ENCODE measurements at places on chromosomes 4 and X. TPM values are rescaled to one million over a fixed set of nuclear protein-coding genes. Genes with fewer than 3 reads are reported as not detected.

DNA sequence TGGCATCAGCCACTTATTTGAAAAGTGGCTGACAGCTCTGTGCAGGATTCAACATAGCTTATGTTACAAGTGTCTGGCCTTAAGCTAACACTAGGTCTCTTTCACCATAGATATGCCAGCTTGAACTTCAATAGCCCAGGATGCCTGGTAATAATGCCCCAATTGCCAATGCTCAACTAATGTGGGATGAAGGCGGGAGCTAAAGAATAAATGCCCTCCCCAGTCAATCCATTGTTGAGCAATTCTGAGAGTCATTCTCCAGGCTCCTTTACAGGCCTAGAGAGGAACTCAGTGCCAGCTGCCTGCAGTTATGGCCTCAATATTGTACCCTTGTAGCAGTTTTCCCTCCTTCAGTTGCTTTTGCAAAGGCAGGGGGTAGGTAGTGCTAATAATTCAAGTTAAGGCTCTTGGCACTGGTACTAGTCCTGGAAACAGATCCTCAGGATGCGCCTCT is 460.2 kb downstream of the GABRG1 start:
- no peak for DNase-seq

GRCh38 chrX:136021160-136021559 is 35.9 kb downstream of the SLC9A6 start:
- DNase-seq = no peak

GRCh38 chr4:76898385-76898692 is 395 bp upstream of the SOWAHB start:
- no peak for DNase-seq

SLITRK2 gene
- total RNA-seq = 0.12 TPM

PCDH18 gene
- total RNA-seq = 162 TPM

DNA sequence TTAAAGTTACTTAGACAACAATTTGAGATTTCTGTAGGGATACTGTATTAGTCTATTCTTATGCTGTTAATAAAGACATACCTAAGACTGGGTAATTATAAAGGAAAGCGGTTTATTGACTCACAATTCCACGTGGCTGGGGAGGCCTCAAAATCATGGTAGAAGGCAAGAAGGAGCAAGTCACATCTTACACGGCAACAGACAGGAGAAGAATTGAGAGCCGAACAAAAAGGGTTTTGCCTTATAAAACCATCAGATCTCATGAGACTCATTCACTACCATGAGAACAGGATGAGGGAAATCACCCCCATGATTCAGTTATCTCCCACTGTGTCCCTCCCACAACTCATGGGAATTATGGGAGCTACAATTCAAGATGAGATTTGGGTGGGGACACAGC is 11.0 kb downstream of the PTTG2 start:
- DNase-seq = no peak

TBC1D25 gene
- total RNA-seq = 3.1 TPM

EGF gene
- total RNA-seq = 6.2 TPM

Measured in neural progenitor cell (in vitro differentiated cells).